ENCODE measurements at places on chromosomes 5 and 9.
A peak's percentile ranks its signal among the peaks of the same experiment; 100 is the strongest.

- no peak for DNase-seq
- no peaks in the 10 kb centered on the region for H3K27me3 ChIP-seq
- no peak overlapping the region for H3K4me3 ChIP-seq
- no peaks in the 10 kb centered on the region for H3K36me3 ChIP-seq
- H3K27ac ChIP-seq, result no peak overlapping the region
Observed at GRCh38 chr9:125850106-125850632, 103.0 kb downstream of the PBX3 start.

DNA sequence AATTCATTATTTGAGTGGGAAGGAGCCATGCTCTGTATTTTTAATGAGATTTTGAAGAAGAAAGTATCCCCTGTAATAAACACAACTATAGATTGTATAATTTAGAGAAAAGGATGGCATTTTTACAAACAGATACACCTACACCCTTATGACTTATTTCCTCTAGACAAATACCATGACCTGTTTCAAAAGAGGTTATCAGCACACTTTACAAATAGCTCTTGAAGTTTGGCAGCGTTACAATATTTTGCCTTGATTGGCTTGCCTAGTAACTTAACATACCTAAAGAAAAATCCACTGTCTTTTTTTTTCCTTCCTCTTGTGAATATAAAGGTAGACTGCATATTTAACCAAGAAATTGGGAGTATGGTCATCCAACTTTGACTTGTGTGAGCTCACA is 28.5 kb upstream of the CETN3 start:
- H3K4me1 ChIP-seq, result no peaks in the 10 kb centered on the region
- DNase-seq, result no peak
- H3K27me3 ChIP-seq, result no peaks in the 10 kb centered on the region
- H3K4me3 ChIP-seq, result no peak overlapping the region
- H3K36me3 ChIP-seq, result no peaks in the 10 kb centered on the region

DNA sequence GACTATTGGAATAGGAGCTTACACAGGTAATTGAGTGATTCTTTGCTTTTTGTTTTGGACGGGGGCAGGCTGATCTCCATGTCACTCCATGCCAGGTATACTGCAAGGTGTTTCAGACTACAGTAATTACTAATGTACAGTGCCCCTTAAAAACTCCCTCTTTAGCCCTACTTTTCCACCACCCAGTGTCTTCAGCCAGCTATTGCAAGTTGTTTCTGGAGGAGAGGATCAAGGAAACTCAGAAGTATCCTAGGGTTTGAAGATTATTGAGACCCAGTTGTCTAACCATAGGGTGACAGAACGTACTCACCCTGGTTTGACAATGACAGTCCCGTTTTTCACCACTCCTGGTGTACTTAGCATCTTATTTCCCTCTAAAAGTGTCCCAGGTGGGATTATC is 13.4 kb downstream of the CFAP95 start:
- DNase-seq, result no peak
- no peak overlapping the region for H3K27ac ChIP-seq
- H3K27me3 ChIP-seq, result no peaks in the 10 kb centered on the region
- no peaks in the 10 kb centered on the region for H3K4me1 ChIP-seq

DNA sequence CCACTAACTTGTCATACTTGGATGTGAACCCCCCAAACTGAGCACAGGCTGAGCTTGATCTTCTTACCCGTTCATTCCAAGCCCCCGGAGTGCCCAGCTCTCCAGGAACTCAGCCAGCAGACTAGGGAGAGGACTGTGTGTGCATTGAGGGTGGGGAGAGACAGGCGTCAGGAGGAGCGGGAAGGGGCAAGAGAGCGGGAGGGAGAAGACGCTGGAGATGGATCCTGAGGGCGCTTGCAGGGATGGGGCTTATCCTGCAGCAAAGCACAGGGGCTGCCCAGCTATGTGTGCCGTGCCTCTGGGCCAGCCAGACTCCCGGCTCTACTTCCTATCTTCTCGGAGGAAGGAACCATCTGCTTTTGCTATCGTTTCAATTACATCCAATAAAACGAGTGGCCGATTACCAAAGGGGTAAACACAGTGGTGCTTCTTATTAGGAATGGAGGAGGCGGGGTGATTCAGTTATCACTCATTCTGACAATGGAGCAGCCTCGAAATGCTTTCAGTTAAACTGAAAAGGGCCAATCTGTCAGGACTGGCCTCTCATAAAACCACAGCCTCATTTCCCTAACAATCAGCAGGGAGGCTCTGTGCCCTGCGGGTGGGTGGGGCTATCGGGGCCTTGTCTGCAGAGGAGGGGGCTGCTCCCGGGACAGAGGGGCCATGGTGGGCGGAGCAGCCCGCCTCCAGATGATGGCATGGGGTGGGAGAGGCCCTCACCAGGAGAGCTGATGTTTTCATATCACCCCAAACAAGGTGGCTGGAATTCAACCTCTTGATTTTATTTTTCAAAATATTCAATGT is 168.2 kb downstream of the DAB2IP start:
- no peaks in the 10 kb centered on the region for H3K36me3 ChIP-seq

DNA sequence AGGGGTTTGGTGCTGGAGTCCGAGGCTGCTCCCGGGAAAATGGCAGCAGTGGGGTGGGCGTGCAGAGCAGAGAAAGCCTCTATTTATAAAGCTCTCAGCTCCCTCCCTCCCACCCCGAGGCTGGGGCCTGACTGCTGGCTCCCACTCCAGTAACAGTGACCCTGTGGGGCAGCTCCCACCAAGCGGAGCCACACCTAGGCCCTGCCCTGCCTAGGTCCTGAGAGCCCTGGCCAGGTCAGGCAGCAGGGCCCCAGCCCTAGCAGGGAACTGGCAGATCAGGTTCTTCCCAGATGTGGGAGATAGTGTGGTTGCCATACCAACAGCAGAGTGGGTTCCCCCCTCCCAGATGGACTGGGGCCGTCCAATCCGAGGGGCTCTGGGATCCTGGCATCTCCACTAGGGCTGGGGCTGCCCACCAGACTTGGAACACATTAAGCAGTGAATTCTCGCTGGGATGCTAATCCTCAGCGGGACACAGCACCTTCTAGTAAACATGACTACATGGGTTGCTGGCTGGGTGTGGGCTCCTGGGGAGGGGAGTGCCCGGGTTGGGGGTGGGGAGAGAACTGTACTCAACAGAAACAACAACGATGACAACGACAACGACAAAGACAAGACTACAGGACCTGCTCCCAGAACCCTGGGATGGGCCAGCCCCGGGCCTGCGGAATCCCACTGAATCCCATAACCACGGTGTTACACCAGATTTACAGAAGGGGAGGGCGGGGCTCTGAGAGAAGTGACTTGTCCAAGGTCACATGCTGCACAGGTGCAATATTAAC is 1.5 kb downstream of the SH3GLB2 start:
- H3K4me3 ChIP-seq, result peak overlapping the region; percentile 51
- H3K27me3 ChIP-seq, result no peaks in the 10 kb centered on the region
- peaks cover 19% of the 10 kb centered on the region for H3K4me1 ChIP-seq

Data from effector memory CD4-positive, alpha-beta T cell (primary cell).